Hematopoietic multipotent progenitor cell (in vitro differentiated cells): ENCODE measurements at places on chromosomes 12 and 14.

- DNase-seq = no peak
These were observed 425.9 kb downstream of the FSCB start for GRCh38 chr14:44081146-44081545.

DNA sequence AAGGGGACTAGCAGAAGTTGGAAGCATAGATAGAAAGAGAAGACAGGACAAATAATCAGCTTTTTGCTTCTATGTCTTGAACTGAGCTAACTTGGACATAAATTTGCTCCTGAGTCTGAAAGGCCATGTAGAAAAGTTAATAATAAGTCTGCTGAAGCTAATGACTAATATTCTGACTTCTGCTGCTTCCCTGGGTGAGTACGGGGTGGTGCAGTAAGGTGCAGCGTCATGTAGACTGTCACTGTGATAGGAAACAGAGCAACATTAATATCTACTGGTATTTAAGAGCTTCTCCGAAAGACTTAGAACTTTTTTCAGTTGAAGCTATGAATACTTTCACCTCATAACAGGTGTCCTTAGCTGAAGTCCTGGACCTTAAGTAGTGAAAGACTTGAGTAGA is 34.1 kb upstream of the CPM start:
- no peak for DNase-seq

DNA sequence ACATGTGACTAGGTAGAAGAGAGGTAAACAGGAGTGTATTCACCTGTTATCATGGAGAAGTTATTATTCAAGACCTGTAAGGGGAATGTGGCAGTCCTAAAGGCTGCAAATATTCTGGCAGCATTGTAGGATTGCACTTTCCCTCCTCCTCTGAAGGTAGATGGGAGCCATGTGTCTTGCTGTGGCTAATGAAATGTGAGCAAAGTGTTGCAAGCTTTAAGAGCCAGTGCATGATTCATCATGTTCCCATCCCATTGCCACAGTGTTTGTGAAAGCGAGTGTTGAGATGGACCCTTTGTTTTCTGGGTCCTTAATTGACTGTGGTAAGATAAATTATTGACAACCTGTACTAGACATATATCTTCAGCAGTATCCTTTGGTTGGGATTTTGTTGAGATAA is 128.7 kb downstream of the RGS6 start:
- DNase-seq = no peak

DNA sequence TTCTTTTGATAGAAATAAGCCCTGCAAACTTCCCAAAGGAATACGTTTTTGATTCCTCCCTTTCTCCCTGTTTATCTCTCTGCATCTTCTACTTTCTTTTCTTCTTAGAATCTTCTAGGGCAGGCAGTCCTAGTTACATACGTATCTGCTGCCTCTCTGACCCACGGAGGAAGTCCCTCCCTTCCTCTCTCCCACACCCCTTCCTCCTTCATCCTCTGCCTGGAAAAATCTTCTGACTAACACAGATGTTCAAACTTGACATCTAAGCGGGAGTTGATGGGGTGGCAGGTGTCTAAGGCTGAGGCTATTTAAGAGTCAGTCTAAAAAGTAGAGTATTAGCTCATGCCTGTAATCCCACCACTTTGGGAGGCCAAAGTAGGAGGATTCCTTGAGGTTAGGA is 88.6 kb downstream of the MAP1LC3B2 start:
- no peak for DNase-seq

GRCh38 chr14:38593476-38593875 is 337.6 kb upstream of the CLEC14A start:
- no peak for DNase-seq
